ENCODE measurements at places on chromosomes 3 and 15. TPM values are rescaled to one million over a fixed set of nuclear protein-coding genes. Genes with fewer than 3 reads are reported as not detected.

Gene VGLL3
- 11.7 TPM for total RNA-seq

Gene GOLGA8S
- total RNA-seq: not detected

DNA sequence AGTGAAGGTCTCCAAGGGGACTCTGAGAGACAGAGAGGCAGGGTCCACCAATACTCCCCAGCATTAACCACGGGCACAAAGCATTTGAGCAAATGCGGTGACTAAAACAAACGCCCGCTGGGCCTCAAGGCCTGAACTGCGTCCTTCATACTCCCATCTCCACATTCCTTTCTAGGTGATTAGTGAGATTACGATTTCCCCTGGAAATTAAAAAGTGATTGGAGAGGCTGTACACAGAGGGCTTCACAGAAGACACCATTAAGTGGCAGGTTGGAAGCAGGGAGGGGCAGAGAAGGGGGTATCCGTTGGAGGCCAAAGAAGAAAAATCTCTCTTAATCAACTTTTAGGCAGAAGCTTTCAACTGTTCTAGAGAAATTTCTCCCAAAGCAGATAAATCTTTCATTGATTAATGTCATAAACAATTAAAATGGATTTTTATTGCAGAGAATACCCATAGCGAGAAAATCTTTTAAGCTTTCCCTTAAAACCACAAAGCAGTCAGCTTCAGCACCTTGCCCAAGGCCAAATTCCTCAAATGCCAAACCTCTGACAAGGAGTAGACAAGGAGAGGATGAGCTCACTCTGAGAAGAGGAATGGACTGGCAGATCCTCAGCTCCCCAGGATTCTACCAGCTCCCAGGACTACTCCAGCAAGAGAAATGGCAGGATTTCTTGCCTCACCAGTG lies 38.2 kb downstream of the MB21D2 start:
- DNase-seq: peak; percentile 96

GRCh38 chr3:68256635-68257223 lies 602.3 kb upstream of the SUCLG2 start:
- no peak for DNase-seq

GRCh38 chr3:133662278-133662651 lies 524 bp upstream of the TOPBP1 start:
- DNase-seq: peak; percentile 37

Gene SV2B
- not detected for total RNA-seq

DNA sequence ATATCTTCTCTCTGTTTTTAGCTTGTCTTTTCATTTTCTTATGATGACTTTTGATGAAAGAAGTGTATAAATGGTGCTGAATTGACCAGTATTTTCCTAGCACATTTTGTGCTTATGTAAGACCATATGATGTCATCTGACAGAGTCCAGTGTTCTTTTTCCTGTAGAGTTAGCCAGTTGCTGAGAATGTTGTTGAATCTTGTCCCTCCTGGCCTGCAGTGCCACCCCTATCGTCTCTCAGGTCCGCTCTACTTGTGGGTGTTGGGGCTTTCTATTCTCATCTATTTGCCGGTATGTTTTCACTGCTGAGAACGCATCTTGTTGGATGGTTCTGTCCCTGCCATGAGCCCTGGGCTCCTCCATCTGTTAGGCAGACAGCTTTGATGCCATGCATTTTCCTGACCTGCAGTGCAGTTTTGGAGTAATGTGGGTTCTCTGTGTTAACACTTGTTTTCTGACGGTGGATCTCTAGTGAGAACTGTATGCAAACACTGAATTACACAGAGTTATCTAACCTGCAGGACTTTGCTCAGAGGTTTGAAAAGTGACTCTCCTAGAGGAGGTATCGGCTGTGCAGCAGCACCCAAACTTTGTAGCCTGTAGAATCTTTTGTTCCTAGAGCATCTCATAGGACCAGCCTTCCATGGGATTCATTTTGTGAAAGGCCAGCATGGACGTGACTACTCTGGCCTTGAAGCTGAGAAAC lies 44.6 kb downstream of the SLC6A20 start:
- DNase-seq: no peak

DNA sequence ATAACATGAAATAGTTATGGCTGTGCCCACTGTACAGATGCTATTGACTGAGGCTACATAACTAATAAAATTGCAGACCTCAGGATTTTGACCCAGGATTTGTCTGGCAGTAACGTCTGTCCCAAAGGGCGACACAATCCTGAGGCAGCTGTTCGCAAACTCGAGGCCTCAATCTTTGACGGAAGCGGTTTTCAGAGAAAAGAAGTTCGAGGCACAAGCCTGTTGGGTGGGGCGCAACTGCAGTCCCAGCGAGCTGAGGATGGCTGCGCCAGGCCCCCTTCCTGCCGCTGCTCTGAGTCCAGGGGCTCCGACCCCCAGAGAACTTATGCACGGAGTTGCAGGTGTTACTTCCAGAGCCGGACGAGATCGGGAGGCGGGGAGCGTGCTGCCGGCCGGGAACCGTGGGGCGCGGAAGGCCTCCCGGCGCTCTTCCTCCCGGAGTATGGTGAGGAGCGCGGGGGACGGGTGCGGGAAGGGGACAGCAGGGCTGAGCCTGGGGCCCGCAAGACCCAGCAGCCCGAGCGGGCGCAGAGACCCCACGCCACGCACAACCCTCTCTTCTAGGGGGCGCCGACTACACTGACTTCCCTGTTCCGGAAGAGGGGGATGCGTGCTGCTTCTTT lies at the start of gene PARP15:
TSS of gene PARP15 (plus strand) at position 242 of the 623 bp plus-strand sequence. CDS start at position 260, 18 bp downstream.
- DNase-seq: peak; percentile 1

DNA sequence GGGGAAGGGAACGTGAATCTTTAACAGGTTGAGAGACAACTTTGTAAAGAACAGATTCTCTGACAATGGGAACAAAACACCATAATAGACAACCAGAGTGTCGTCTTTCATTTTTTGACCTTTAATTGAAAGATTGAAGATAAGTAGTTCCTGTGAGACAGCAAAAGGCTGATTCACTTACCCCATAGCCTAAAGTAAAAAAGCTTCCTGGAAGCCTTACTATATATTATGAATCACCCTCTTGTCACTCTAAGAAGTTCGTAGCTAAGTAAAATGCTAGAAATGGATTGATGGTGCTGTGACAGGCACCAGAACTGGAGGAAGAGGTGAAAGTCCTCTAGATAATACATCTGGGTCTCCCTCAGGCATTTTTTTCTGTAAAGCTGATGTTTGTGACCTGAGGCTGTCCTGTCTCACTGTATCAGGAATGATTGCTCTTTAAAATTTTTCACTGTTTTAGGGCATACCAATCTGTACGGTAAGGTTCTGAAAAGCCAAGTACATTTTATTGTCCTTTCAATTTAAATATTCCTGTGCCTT lies 824.6 kb upstream of the SEMA6D start:
- DNase-seq: no peak

- DNase-seq: no peak
Measured at GRCh38 chr3:11434563-11435096, 162.4 kb downstream of the ATG7 start.

Gene ANKUB1
- total RNA-seq: not detected

DNA sequence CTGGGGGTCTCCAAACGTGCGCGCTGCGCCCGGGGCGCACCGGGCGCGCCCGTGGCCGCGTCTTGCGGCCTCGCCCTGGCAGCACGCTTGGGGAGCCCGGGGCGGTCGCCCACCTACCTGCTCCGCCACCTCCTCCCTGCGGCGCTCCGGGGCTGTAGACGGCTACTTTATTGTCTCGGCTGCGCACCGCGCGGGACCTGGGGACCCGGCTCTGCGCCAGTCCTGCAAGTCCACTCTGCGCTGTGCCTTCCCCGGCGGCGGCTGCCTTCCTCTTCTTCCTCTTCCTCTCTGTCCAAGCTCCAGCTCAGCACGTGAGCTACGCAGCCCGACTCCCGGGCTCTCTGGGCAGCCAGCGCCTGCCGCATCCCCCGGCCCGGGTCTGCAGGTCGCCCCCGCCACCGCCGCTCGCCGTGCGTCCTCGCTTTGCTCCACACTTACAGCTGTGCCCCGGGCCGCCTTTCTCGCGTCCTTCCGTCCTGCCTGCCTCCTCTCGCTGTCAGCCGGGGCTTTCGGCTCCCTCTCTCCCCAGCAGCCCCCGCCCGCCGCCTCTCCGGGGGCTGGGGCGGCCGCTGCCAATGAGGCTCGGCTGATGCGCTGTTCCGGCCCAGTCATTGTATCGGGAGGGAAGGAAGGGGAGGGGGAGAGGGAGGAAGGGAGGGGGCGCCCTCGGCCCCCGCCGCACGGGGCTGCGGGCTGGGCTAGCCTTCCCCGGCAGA lies 156.4 kb upstream of the FRMD4B start:
- DNase-seq: peak; percentile 40

DNA sequence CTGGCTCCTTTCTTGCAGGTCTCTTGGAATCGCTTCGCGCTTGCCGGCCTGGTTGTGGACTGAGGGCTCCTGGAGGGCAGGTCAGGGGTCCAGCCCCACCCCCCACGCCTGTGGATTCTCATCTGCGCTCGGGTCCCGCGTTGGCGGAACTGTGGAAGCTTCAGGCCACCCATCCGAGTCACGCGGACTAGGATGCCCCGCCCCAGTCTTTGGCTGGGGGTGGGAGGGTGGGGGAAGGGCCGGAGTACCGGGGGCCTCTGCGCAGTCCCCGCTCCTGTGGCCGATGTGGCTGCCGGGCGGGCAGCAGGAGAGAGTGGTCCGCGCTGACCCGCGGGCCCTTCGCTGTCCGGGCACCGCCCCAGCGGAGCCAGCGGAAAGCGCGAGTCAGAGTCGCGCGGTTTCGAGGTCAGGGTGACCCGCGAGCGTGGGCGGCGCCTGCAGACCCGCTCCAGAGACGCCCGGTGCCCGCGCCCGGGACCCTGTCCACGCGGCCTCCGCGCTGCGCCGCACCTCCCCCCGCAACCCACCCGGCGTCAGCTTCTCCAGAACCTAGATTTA lies 114.2 kb downstream of the KLF13 start:
- DNase-seq: no peak

Gene GP9
- not detected for total RNA-seq

- peak; percentile 35 for DNase-seq
Measured at GRCh38 chr15:65085990-65086679, 9.6 kb downstream of the KBTBD13 start.

Gene ATP2B2
- total RNA-seq: not detected

DNA sequence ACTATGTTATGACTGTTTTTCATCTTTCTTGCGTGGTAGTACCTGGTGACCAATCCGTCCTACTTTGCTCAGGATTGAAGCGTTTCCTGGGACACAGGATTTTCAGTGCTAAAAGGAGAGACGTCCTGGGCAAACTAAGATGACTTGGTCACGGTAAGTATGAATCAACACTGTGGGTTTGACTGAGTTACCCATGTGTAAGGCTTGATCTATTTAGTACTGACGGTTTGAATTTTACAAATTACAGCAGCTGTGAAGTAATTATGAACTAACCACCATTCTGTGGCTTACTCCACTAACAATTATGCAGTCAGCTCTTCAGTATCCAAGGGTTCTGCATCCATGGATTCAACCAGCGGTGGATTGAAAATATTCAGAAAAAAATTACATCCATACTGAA lies 172.9 kb upstream of the FEZF2 start:
- DNase-seq: no peak

- DNase-seq: no peak
Measured at GRCh38 chr15:72063186-72063585, 54.8 kb downstream of the MYO9A start.

Gene PAK6
- total RNA-seq: 3.9 TPM

DNA sequence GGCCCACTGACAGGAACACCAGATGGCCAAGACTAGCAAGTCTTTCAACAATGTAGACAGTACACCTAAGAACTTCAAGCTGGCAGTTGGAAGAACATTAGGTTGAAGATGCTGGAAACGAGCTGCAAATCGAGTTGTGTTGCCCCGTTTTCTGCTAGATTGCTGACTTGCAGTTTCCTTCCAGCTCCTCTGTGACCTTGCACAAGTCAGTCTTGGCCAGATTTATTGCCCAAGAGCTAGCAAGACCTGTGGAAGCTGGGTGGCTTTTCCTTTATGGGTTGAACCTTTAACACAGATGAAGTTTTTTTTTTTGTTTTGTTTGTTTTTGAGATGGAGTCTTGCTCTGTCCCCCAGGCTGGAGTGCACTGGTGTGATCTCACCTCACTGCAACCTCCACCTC lies 2.9 kb upstream of the RBM6 start:
- no peak for DNase-seq

GRCh38 chr3:62611541-62612240 lies 238.3 kb upstream of the FEZF2 start:
- no peak for DNase-seq

Gene OSTN
- total RNA-seq: not detected

- no peak for DNase-seq
Measured at GRCh38 chr3:154745929-154746328, 315.9 kb upstream of the GPR149 start.

DNA sequence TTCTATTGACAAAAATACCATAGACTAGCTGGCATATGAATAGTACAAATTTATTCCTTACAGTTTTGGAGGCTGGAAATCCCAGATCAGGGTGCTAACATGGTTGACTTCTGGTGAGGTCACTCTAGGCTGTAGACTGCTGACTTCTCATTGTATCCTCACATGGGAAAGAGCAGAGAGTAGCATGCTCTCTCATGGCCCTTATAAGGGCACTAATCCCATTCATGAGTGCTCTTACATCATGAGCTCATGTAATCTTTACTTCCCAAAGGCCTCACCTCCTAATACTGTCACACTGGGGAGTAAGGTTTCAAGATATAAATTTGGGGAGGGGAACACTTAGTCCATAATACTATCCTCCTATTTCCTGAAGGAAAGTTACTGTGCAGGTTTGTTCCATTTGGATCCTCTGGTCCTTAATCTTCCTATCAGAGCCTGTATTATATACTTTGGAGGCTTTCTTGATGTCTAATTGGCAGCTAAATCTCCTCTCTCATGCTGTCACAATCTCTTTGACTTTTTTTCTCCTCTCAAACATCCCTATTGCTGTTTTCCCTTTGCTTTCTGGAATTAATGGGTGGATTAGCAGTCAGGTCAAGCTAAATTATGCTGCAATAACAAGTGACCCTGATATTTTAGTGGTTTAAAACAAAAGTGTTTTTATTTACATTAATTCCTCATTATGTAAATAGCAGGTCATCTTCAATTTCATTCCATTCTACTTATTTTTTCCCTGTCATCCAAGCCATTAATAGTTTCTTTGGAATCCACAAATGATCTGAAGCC lies 23.1 kb upstream of the LEKR1 start:
- no peak for DNase-seq

Gene LEKR1
- total RNA-seq: 1.6 TPM

Gene FBXO45
- 19.1 TPM for total RNA-seq

Gene GOLGA8G
- not detected for total RNA-seq

Gene CEP97
- total RNA-seq: 9.7 TPM

- no peak for DNase-seq
Measured at GRCh38 chr3:157566596-157566995, 63.4 kb upstream of the VEPH1 start.
